Effector CD4-positive, alpha-beta T cell (primary cell): ENCODE measurements at places on chromosomes 6 and 20.

DNA sequence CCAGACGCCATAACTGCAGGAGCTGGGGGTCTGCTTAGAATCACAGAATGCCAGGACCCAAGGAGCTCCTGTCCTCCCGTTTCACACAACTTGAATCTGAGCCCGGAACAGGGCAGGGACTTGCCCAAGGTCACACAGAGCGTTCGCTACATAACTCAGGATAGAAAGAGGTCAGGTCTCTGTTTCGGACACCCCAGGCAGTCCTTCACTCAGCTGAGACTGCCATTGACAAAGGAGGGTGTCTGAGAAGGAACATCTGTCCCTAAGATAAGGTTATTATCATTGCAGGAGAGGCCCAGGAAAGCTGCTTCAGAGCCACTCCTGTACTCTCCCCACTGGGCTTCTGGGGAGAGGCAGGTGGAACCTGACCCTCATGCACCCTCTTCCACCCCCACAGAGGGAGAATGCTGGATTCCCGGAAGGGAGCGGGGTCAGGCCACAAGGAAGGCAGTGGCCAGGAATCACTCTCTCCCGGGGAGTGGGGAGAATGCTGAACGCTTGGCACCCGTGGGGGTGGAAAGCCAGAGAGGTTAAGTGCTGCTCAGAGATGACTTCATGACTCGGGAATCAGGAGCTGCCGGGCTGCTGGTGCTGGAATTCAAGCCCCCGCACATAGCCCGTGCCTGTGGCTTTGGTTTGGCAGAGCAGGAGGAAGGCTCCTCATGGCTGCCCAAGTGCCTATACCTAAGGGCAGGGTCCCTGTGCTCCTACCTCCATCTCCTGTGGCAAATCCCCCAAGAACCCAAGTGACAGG, 10.7 kb downstream of the SDC4 start:
- DNase-seq, result no peak

- DNase-seq, result no peak
Measured at GRCh38 chr6:110529355-110529754, 52.9 kb upstream of the SLC22A16 start.

GRCh38 chr6:155528982-155529453, 73.4 kb upstream of the NOX3 start:
- DNase-seq, result no peak

GRCh38 chr6:35491558-35492257, 5.2 kb downstream of the TEAD3 start:
- no peak for DNase-seq

GRCh38 chr20:10519361-10520046, 84.4 kb downstream of the SLX4IP start:
- DNase-seq, result no peak

DNA sequence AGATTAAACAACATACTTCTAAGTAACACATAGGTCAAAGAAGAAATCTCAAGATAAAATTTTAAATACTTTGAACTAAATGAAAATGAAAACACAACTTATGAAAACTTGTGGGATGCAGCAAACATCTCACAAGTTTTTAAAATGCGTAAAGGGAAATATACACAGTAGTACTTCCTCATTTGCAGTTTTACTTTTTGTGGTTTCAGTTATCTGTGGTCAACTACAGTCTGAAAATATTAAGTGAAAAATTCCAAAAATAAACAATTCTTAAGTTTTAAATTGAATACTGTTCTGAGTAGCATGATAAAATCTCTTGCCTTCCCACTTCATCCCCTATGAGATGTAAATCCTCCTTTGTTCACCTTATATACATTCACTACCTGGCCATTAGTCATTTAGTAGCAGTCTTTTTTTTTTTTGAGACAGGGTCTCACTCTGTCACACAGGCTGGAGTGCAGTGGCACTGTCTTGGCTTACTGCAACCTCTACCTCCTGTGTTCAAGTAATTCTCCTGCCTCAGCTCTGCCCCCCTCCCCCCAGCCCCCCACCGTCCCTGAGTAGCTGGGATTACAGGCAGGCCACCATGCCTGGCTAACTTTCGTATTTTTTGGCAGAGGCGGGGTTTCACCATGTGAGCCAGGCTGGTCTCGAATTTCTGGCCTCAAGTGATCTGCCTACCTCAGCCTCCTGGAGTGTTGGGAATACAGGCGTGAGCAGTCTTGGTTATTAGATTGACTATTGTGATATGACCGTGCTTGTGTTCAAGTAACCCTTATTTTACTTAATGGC, 154.6 kb upstream of the AHI1 start:
- no peak for DNase-seq

DNA sequence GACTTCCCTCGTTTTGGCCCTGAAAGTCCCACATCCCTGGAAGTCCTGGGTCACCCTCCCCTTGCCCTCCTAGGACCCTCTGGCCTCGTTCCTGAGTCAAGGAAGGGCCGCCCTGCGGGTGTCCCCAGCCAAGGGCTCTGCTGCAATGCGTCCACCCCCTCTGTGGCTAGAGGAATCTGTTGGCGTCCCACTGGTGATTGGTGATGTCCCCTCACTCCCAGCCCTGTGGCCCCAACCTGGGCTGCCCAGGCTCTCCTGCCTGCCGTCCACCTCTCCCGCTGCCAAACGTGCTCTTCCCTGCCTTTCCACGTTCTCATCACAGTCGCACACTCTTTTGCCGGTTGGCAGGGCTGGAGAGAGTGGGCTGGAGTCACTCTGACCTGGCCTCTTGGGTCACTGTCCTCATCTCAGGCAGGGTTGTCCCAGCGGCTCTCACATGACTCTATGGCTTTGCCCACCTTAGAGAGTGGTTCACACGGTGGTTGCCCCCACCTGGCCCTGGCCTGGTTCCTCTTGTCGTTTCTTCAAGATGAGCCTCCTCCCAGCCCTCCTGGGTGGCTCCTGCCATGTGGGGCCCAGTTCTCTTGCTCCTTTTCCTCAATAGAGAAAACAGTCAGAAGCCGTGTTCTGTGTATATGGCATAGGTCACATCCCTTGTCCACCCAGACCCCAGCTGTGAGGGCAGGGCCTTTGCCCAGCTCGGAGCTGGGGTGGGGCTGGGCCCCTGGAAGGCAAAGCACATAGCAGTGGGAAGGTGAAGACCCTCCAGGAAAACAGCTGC, 100.9 kb downstream of the TMEM242 start:
- DNase-seq, result no peak

DNA sequence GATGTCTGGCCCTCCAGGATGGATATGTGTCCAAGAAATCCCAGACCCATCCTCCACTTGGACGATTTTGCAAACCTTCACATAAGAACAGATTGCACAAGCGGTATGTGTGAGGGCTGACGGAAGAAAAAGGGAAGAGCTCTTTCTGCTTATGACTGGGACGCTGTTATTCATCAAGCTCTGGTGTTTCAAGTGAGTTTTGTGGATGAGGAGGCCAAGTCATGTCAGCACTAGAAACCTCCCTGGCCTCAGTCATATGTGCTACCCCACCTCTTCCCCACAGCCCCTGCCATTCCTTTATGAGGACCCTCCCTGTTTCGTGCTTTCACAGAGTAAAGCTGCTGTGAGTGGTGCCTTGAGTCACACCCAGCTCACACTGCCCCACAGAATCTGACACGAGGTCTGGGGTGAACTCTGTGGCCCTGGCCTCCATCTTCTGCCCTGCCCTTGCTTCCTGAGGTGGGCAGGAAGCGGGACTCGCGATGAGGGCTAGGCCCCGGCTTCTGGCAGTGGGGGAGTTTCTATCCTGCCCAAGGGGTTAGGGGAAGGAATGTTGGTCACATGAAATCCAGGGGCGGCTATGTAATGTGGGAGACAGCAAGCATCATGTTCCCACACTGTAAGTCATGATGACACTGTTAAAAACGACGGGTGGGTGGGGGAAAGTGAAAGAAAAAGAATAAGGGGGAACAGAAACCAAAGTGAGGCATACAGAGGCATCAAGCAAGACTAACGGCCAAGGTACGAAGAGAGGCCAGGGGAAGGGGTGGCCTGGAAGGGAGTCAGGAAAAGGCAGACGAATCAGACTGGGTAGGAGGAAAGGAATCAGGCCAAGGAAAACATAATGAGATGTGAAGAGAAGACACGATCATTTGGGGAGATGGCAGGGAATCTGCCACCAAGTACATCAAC, 78.1 kb downstream of the PRDM1 start:
- DNase-seq, result no peak

- DNase-seq, result no peak
Measured at GRCh38 chr6:133377219-133377618, 136.1 kb downstream of the EYA4 start.

GRCh38 chr6:81940451-81940985, 188.0 kb upstream of the TENT5A start:
- no peak for DNase-seq

GRCh38 chr20:14924433-14924832, 587.0 kb upstream of the FLRT3 start:
- DNase-seq, result no peak

GRCh38 chr6:144585217-144585814, 300.2 kb downstream of the UTRN start:
- no peak for DNase-seq

GRCh38 chr6:12148841-12149240, 136.7 kb downstream of the HIVEP1 start:
- DNase-seq, result no peak

DNA sequence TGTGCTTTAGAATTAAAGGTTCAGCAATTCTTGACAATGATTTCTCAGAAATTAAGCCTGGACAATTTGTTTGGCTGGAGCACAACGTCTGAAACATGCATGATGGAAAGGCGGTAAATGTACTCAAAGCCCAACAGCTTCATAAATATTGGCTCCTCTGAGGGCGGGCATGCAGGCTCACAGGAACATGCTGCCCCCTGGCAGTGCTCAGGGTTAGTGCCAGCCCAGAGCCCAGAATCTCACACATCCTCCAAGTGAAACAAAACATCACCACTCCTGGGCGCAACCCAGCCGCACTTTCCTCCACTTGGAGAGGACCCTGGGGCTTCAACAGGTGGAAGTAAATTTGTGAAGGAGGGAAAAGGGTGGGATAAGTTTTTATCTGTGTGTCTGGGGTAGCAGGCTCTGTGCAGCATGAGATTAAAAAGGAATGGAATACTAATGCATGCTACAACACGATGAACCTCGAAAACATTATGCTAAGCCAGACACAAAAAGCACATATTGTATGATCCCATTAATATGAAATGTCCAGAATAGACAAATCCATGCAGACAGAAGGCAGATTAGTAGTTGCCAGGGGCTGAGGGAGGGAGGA, 54.1 kb upstream of the PTPRT start:
- no peak for DNase-seq

GRCh38 chr20:21241406-21241805, 61.7 kb upstream of the XRN2 start:
- no peak for DNase-seq
